ENCODE measurements at places on chromosomes 11 and 22. TPM values are rescaled to one million over a fixed set of nuclear protein-coding genes. Genes with fewer than 3 reads are reported as not detected.

DNA sequence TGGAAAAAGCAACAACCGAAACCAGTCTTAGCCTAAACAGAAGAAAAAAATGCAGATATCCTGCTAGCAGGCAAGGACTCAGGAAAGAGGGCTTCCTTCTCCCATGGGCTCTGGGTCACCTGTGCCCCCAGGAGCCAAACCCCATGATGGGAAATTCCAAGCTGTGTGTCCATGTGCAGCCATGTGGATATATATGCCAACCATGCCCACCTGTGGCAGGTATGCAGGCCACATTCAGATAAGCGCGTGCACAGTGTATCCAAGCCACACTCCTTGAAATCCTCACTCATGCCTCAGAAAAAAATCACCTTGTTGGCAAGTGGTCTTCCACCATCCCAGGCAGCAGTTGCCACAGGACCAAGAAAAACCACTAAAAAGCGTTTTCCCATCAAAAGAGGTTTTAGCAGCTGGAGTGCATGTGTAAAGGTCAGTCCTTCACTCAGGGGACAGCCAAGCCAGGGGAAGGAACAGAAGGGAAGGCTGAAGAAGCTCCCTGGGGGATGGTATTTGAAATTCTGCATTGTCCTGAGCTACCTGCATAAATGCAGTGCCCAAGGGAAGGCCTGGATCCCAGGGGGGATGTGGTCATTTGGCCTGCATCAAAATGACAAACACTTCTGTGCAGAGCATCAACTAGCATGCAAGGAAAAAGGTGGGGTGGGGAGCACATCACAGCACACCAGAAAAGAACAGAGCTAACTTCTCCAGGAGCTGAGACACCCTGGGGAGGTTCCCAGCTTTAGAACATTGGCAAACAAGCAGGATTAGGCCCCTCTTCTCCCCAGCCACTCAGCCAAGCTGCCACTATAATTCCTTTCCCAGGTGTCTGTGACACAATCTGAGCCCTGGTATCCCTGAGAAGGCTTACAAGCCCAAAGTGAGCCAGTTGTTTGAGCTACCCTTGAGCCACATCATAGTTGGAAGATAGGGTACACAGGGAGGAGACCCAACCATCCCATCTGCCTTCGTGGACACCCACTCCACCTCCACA lies 76.2 kb downstream of the GALNT18 start:
- DNase-seq, result no peak

Gene CRYBA4
- polyA plus RNA-seq, result not detected

Gene SCUBE1
- 0.46 TPM for polyA plus RNA-seq

DNA sequence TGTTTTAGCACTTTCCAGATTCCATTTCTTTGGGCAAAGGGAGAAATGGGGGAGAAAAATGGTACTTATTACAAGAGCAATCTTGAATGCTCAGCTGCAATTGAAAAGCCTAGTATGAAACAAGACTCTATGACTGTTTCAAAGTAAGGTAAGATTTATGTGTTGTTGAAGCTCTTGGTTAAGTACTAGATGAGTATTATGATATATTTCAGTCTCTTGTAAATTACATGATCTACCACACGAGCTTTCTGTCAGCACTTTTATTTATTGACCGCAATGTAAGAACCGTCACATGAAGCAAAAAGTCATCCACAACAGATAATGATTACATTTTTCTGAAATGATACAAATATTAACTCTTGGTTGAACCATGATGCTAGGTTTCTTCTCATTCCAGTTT lies 906.7 kb upstream of the CHORDC1 start:
- DNase-seq, result no peak

GRCh38 chr22:38863531-38864131 lies 8.4 kb downstream of the CBX6 start:
- no peak for DNase-seq

- no peak for DNase-seq
These were observed 8.5 kb downstream of the P2RY6 start for GRCh38 chr11:73280626-73281025.

Gene HBD
- not detected for polyA plus RNA-seq
